Activated CD8-positive, alpha-beta memory T cell treated with anti-CD3 and anti-CD28 coated beads, Interleukin-2, amount 10 ng/mL, durations not matched to agents 7 days and 5 days (primary cell): ENCODE measurements at places on chromosomes 6 and 20.

DNA sequence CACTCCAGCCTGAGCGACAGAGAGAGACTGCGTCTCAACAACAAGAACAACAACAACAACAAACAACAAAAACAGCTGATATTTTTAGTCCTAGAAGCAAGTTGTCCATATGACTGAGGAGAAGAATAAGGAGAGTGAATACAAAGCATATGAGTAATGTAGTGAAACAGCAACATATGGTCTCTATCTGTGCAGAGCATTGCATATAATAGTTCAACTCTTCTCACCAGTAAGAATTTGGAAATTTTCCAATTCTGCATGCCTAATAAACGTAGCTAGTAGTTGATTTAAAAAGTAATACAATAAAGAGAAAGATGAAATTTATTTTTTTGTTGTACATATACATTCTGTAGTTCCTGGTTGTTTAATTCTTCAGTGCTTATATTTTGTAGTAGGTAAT lies 129.7 kb upstream of the FAM83B start:
- no peaks in the 10 kb centered on the region for H3K4me1 ChIP-seq
- H3K27me3 ChIP-seq = no peaks in the 10 kb centered on the region
- H3K27ac ChIP-seq = no peak overlapping the region
- no peak for DNase-seq

DNA sequence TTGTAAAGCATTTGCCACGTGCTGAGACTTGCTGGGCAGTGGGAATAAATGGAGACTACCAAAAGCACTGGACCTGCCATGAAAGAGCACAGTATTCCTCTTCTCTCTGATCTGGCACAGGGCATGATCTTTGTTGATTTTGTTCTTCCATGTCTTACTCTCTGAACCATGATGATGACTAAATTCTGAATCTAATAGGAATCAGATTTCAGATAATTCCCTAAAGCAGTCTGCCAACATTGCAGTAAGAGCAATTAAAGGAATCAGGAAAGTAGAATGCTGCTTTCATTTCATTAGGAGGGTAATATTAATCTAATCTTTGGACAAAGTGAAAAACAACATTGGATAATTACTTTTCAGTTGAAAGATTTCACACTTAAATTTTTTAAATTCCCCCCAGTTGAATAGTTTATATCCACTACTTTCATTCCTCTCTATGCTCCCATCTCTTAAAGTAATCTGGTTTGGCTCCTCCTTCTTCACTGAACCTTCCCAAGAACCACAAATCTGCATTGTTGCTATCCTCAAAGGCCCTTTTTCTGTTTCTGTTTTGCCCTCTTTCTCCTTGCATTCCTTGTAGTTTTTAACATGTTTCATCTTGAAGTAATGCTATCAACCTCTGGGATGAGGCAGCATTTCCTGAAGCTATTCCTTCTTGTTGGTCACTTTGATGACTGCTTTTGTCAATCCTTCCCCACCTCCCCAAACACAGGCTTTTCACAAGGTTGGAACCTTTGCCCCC lies 243.2 kb upstream of the TENT5A start:
- DNase-seq = no peak
- H3K36me3 ChIP-seq = no peaks in the 10 kb centered on the region
- H3K4me3 ChIP-seq = no peak overlapping the region
- H3K27ac ChIP-seq = no peak overlapping the region
- H3K4me1 ChIP-seq = no peaks in the 10 kb centered on the region
- H3K27me3 ChIP-seq = no peaks in the 10 kb centered on the region

- peaks cover 40% of the 10 kb centered on the region for H3K4me1 ChIP-seq
- H3K36me3 ChIP-seq = peaks cover 6% of the 10 kb centered on the region
- peak; percentile 63 for DNase-seq
- peak overlapping the region; percentile 36 for H3K4me3 ChIP-seq
- H3K27me3 ChIP-seq = no peaks in the 10 kb centered on the region
These were observed 84.0 kb upstream of the SLC22A16 start for GRCh38 chr6:110560239-110561007.

DNA sequence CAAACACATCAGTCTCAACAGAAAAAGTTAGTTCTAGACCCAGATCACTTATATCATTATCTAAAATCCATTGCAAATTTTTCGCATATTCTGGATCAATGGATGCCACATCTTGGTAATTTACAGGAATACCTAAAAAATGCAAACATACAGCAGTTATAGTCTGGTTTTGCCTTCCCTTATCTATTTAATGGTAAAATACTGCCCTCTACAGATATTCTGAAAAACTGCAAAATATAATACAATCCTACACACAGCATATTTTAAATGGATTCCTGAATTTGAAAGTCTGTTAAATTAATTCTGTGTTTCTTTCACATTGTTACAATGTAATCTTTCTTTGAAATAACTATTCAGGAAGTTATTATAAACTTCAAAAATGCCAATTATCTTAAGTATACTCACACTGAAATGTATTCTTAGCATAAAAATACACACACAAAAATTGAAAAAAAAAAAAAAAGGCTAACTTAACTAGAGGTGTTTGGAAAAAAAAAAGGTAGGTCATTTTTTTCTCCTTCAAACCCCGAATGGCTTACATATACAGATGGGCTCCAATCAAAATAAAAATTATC lies 88.4 kb downstream of the HACE1 start:
- peaks cover 5% of the 10 kb centered on the region for H3K36me3 ChIP-seq
- no peak overlapping the region for H3K27ac ChIP-seq
- peaks cover 5% of the 10 kb centered on the region for H3K4me1 ChIP-seq
- no peak for DNase-seq

DNA sequence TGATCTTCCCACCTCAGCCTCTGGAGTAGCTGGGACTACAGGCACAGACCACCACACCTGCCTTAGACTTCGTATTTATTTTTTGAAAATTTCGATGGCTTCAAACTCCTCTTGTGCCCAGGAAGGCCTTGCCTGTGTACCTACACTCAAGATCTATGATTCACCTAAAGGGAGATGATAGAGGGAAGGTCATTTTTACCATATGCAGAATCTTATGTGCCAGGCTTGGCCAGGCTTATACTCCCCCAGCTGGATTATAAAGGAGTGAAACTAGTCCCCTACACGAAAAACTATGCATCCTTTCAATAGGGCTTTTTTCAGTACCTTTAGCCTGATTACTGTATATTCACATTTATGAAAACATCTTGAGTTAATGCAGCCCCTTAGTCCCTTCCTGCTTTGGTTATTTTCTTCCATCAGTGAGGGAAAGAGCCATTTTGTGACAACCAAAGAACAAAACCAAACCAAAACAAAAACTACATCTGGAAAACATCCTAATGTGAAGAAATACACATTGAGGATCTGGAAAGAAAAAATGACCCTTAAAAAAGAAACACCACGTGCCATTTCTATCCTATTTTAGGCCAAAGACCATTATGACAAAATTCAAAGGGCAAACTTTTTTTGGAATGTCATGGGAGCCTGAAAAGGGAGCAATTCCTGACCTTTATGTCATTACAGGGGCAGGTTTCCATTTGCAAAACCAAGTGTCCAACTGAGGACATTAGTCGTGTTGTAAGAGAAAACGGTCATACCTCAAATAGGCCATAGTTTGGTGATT lies 34.7 kb downstream of the RIPOR2 start:
- H3K27ac ChIP-seq = peak overlapping the region; percentile 64
- no peaks in the 10 kb centered on the region for H3K27me3 ChIP-seq
- peaks cover 53% of the 10 kb centered on the region for H3K4me1 ChIP-seq
- no peak for DNase-seq
- peaks cover 70% of the 10 kb centered on the region for H3K36me3 ChIP-seq
- peak overlapping the region; percentile 4 for H3K4me3 ChIP-seq

GRCh38 chr20:23072892-23073586 lies 13.1 kb downstream of the CD93 start:
- peaks cover 3% of the 10 kb centered on the region for H3K27me3 ChIP-seq
- no peak for DNase-seq
- H3K4me3 ChIP-seq = no peak overlapping the region
- H3K27ac ChIP-seq = no peak overlapping the region
- no peaks in the 10 kb centered on the region for H3K36me3 ChIP-seq
